Fibroblast of skin of right quadriceps (primary cell): ENCODE measurements at places on chromosomes 12 and 14.

DNA sequence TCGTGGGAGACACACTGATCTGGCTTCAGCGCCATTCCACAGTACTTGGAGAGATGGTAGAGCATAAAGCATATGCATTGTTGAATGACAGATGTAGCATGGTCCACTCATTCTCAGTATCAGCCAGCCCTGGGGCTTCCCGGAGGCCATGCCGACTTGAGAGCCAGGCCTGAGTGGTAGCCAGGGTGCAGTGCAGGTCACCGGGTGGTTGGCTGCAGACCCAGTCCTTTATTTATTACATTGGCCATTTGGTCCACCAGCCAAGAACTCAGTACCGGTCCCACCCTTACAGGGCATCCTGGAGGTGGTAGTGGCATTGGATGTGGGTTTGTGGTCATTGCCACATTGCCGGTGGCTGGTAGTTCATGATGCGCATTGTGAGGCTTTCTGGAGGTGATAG is 121.6 kb upstream of the RTL1 start:
- DNase-seq: no peak

GRCh38 chr14:84826294-84826693 is 703.6 kb upstream of the FLRT2 start:
- peak; percentile 18 for DNase-seq

- DNase-seq: peak; percentile 20
Measured at GRCh38 chr12:80714055-80714454, 2.7 kb upstream of the MYF5 start.

DNA sequence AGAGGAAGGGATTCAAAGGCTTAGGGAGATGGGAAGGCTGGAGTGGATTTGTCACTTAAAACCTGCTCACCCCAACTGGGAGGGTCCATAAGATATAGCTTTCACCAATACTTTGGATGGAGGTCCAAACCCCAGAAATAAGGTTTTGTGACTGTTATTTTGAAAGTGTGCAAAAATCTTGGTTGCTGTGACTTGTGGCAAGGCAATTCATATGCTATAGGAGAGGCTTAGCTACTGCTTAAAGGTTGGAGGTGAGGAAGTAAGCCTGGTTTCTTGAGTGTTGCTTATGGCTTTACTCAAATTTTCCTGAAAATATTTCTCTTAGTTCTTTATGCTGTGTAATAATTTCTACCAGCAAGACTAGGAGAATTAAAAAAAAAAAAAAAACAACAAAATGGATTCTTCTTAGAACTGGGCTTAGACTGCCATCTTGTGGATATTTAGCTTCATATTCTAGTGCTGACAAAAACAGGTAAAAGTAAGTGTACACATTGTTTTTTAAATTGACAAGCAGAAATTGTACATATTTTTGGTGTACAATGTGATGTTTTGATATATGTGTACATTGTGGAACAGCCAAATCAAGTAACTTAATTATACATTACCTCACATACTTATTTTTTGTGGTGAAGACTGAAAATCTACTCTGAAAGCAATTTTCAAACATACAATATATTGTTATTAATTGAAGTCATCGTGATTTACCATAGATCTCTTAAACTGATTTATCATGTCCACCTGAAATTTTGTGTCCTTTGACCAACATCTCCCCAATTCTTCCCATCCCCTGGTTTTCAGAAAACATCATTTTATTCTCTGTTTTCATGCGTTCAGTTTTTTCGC is 23.0 kb downstream of the PDE6H start:
- DNase-seq: peak; percentile 60

DNA sequence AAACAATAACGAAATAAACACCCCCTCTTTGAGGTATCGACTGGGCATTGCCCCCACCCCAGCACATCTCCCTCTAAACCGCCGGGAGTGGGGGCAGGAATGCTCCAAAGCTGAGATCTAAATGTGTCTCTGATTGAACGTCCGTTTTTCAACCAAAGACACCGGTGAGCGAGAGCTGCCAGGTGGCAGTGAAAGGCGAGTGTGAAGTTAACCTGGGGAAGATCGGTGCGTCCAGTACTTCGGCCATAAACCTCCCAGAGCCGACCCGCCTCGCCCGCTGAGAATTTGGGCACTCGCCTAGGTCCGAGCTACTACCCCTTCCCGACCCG is 625 bp downstream of the ANGEL1 start:
- no peak for DNase-seq

DNA sequence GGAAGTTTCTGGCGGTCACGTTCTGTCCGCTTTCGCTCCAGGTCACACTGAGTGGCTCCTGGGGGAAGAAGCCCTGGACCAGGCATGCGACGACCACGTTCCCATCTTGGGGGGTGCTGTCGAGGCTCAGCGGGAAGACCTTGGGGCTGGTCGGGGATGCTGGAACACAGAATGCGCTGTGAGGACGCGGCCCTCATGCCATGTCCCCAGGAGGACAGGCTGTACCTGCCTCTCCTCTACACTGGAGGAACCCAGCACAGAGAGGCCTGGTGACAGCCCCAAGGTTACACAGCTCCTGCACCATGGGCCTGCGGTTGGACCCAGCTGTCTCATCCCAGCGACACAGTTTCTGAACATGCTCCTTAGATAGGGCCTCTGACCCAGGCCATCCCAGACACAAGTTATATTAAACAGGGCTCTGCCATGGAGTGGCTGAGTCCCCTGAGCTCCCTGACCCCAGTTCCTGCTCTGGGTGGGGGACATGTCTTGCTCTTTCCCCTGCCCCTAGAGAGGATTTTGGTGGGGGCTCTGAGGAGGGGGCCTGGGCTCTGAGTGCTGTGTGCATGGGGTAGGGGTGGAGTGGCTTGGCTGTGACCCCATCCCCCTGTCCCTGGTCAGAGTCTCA is 62.0 kb downstream of the TMEM121 start:
- DNase-seq: no peak

DNA sequence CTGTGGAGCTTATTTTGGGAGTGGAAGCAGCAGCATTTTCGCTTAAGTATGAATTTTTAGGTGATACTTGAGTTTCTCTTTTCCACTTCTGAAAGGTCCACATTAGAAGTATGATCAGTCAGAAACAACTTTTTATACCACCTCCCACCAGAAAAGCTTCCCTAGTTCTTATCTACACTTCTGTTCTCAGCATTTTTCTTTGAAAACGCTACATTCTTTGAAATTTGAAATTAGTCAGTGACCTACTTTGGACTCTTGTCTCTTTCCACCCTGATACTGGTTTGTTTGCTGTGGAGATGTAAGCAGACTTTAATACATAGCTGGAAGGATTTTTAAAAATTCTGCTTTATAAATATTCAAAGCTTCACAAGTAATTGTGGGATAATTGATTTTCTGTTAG is 22.2 kb downstream of the PCBP2 start:
- no peak for DNase-seq

DNA sequence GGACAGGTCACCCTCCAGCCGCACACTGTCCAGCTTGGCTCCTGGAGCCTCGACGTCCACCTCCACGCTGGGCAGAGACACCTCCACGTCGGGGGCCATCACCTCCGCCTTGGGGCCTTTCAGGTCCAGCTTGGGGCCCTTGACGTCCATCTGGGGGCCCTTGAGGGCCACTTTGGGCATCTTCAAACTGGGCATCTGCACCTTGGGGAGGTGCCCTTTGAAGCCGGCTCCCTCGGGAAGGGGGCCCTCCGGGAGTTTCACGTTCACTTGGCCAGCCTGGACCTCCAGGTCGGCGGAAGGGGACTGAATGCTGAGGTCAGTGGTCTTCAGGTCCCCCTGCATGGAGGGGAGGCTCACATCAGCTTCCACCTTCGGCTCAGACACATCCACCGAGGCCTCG is 25.3 kb downstream of the PLD4 start:
- DNase-seq: no peak
